ENCODE measurements at places on chromosomes 11 and 22.

GRCh38 chr22:33024626-33025025 lies 33.6 kb downstream of the SYN3 start:
- no peak for DNase-seq

- DNase-seq = no peak
Measured at GRCh38 chr11:729492-730074, 17.7 kb upstream of the TALDO1 start.

DNA sequence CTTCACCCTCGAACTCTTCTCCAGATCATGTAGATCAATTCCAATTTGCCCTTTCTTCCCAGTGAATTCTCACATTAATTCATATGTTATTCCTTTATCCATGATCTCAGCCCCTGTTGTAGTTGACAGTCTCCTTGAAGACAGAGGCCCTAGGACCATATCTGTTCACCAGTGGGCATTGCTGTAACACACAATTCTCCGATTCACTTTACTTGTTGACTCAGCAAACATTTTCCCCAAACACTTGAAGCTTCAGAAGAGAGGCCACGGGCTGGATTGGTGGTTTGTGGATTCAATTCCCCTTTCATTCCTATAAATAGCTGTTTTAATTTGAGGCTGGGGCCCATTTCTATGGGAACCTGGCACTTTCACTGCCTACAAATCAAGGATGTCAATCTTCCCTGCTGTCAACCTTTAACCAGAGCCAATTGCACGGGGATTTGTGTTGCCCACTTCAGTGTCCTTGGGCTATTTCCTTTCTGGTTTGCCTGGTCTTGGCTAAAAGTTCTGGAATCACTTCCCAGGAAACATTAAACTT lies 393.0 kb upstream of the KIRREL3 start:
- no peak for DNase-seq

- DNase-seq = no peak
Measured at GRCh38 chr22:48743601-48744282, 1083.9 kb downstream of the BRD1 start.

GRCh38 chr22:27725661-27726060 lies 75.9 kb downstream of the MN1 start:
- no peak for DNase-seq
